ENCODE measurements at places on chromosomes 7 and 10. TPM values are rescaled to one million over a fixed set of nuclear protein-coding genes. Genes with fewer than 3 reads are reported as not detected.
A peak's percentile ranks its signal among the peaks of the same experiment; 100 is the strongest.

GRCh38 chr10:80441831-80442230 lies 12.3 kb upstream of the TSPAN14 start:
- no peak for DNase-seq

GRCh38 chr7:29126804-29127203 lies 19.5 kb downstream of the CPVL start:
- DNase-seq: no peak

NKX2-3 gene
- total RNA-seq: not detected

RARRES2 gene
- not detected for total RNA-seq

DNA sequence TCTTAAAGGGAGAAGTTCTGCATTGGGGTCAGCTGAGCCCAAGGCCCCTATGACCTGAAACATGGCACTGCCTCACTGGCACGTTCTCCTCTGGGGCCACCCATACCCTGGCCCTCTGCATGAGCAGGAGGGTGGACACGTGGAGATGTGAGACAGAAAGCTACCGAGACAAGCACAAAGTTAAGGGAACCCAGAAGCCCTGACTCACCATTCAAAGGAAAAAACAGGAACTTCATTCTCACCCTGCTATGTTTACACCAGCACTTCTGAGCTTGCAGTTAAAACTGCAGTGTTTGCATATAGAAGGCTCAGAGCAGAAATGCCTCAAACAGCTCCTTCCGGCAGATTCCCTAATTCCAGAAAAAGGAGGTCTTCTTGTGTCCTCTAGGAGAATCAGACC lies 41.7 kb downstream of the DENND11 start:
- DNase-seq: no peak

STEAP1B gene
- total RNA-seq: 0.37 TPM

GRCh38 chr7:151010307-151011096 lies 13.8 kb downstream of the ATG9B start:
- peak; percentile 61 for DNase-seq

WDFY4 gene
- total RNA-seq: 0.06 TPM

GRCh38 chr10:88110822-88111221 lies 247.4 kb downstream of the PTEN start:
- DNase-seq: no peak

GPR22 gene
- not detected for total RNA-seq

DNA sequence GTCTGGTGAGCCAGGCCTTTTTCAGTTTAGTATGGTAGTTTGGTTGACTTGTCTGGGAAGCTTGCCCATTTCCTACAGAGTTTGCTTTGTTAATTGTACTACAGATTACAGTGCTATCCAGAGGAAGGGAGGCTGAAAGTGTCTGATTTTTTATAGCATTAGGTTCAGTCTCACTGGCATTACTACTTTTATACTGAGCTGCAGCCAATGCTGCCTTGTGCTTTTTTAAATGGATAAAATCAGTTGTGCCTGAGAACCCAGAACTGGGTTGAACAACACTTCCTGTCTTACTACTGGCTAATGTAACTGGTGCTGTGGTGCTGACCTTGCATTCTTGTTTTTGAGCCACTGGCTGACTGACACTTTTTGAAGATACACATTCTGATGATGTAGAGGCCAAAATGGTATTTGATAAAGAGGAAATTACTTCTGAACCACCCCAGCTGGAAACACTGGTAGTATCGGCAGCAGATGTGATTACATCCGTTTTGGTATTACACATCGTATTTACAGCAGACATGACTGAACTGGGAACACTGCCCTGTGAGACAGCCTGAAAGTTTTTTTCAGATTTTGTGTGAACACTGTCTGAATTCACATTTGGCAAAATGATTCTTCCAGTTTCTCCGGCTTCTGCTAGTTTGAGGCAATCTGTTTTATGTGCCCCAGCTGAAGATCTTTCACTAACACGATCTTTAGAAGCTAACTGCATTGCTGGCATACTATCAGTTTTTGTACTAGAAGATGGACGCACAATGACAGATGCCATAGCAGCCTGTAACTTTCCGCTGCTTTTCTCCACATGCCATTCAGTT lies 74.1 kb downstream of the NRBF2 start:
- DNase-seq: peak; percentile 57

GRCh38 chr10:129122846-129123245 lies 344.2 kb upstream of the MGMT start:
- peak; percentile 16 for DNase-seq

- peak; percentile 86 for DNase-seq
Measured at GRCh38 chr7:50339990-50340500, 35.5 kb downstream of the IKZF1 start.

GRCh38 chr10:120746001-120746777 lies 105.0 kb upstream of the WDR11 start:
- no peak for DNase-seq

JAKMIP3 gene
- total RNA-seq: 0.19 TPM

GRCh38 chr7:105920766-105921165 lies 42.3 kb upstream of the CDHR3 start:
- DNase-seq: no peak

DNA sequence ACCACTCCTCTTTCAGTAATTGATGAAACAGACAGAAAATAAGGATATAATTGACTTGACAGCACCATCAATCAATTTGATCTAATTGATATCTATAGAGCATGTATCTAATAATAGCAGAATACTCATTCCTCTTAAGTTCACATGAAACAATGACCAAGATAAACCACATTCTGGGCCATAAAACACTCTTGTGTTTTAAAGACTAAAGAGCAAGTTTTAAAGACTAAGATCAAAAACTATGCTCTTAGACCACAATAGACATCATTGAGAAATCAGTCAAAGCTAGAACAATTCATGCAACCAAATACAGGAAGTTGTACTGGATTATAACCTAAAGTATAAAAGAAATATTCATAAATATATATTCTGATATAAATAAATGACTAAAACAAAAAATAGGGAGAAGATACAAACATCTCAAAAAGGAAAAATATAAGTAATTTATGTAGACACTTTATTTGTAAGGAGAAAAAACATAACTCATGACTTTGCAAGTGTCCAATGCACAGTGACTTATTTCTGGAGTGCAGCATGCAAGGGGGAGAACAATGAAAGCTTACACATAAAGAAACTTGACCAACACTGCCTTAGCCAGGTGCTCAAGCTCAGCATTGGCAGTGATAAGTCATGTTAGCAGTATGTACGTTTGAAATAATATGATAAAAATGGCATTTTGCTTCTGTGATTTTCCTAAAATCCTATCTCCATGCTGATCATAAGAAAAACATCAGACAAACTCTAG lies 312.7 kb upstream of the IGFBP3 start:
- no peak for DNase-seq

MMD2 gene
- total RNA-seq: not detected

DNA sequence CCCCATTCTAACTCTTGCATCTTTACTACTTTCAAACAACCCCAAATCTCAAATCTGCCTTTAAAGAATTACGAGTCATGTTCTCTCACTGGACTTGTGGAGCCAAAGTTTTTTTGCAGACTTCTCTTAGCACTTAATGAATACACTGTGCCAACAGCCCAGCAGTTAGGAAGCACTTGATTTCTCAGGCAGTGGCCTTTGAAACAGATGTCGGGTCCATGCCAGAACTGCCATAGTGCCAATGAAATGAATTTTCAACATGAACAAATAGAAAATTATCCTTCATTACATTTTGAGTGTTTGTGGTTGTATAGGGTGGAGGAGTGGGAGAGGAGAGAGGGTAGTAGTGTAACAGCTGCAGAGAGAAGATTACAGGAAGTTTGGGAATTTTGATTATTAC lies 5.9 kb downstream of the BORCS7 start:
- DNase-seq: no peak
